ENCODE measurements at places on chromosomes 6 and 20.
A peak's percentile ranks its signal among the peaks of the same experiment; 100 is the strongest.

DNA sequence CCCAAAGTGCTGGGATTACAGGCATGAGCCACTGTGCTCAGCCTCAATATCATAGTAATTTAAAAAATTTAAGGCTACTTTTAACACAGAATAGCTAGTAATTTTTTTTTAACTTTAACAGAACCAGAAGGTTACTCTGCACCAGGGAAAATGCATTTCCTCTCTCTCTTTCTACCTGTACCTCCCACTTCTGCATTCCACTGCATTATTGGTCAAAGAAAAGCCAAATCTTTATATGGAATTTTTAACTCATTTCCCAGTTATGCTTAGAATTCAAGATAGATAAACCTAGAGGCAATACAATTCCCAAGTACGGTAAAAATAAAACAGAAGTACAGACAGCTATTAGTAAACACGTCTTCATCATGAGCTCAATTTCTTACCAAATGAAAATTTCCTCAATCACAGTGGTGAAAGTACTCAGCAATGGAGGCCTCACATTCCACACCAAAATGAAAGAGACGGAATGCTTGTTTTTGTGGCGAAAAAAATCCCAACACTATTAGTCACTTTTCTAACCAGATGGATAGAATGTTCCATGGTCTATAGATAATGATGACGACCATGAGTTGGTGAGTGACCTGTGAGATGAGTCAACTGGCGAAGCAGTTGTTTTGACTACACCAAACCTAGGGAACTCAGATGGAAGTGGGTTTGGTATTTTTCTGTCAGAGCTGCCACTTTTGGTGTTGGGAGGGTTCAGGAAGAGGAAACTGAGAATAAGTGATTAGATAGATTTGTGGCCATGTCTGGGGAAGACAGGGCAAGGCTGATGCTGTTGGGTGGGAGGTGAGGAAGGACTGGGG, 104.7 kb upstream of the SGK1 start:
- DNase-seq, result no peak

DNA sequence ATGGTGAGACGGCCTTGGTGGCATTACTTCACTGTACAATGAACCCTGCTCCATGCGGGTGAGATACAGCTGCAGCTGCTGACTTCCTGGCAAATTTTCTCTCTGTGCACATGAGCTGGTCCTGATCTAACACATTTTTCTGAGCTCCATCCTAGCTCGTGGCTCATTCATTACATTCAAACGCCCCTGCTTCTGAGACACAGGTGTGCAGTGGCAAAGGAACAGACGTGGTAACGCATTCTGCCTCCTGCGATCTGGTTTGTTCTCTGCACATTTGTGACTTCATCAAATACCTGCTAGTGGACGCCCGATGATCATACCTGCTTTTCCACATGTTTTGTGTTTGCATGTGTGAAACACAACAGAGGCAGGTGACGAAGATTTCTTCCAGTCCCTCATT, 189.6 kb upstream of the PDE10A start:
- DNase-seq, result no peak

- DNase-seq, result no peak
These were observed 66.5 kb upstream of the TENT5A start for GRCh38 chr6:81818901-81819361.

- no peak for DNase-seq
These were observed 7.3 kb downstream of the TFAP2D start for GRCh38 chr6:50720623-50721022.

DNA sequence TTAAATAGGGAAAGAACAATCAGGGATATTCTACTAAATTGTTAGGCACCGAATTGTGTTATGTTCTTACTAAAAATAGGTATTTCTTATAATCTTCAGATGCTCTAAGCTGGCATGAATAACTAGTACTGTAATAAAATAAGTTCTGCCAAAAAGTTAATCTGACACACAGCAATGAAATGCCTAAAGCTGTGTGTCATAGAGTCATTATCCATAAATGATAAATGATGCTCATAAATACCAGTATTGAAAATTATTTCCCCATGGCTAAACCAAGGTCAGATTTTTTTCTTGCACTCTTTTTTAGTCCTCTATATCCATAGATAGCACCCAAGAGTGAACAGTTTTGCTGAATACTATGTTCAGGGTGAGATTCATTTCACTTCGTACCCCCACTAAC, 11.7 kb upstream of the PRIM2 start:
- DNase-seq, result no peak

DNA sequence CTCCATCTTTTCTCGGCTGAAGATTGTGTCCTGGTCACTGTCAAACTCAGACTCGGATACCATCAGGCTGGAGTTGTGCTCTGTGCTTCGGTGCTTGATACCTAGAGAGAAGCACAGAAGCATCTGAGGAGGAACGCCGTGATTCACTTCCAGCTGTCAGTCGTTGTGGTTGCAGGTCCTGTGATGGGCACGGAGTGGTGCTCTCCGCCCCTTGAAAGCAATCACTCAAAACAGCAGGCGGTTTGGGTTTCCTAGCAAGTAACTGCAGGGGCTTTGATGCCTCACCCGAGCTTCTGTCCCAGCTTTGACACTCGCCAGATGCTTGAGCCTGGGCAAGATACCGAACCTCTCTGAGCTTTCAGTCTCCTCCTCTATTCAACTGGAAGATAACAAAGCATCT, 52.5 kb downstream of the ALDH5A1 start:
- no peak for DNase-seq

DNA sequence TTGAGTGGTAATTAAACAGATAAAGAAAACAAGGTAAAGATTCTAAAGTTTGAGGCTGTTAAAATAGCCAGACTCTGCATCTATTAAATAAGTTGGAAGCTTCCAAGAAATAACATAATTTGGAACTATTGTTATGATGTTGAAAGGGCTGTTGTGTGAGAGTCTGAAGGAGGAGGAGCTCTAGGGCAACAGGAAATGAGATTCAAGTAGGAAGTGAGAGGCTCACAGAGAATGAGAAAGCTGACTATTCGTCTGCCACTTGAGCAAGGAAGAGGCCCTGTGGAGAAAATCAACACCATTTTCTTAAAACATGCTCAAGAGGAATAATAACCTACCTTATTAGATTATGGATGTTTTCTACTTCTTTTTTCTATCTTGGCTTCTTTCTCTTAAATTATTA, 185.2 kb downstream of the SLC24A3 start:
- no peak for DNase-seq

DNA sequence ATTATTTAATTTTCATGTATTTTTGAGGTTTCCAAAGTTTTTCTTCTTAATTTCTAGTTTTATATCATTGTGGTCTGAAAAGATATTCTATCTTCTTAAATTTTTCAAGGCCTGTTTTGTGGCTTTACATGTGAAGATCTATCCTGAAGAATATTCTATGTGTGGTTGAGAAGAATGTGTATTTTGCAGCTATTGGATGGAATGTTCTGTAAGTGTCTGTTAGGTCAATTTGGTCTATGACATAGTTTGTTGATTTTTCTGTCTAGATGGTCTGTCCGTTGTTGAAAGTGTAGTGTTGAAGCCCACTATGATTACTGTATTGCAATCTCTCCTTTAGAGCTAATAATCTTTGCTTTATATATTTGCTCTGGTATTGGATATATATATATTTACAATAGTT, 125.7 kb downstream of the CRYBG1 start:
- DNase-seq, result no peak

DNA sequence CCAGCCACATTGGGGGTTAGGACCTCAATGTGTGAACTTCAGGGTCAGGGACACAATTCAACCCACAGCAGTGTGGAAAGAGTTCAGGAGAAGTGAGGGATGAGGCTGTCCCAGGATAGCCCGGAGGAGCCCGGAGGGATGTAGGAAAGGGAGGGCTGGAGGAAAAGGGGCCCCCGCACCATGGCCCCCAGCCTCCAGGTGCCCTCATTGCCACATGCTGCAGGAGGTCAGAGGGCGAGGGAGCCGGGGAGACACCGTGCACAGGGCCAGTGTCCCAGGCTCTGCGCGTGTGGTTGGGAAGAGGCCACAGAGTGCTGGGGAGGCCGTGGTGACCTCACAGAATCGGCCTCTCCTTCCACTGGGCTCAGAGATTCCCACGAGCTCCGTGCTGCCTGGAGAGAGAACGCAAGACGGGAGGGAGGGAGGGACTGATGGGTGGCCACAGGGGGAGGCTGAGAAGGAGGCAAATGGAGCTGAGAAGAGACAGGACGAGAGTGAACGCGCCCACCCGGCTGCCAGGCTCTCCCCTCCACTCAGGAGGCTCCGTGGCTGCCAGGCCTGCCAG, 215.1 kb downstream of the DLL1 start:
- DNase-seq, result peak; percentile 31

DNA sequence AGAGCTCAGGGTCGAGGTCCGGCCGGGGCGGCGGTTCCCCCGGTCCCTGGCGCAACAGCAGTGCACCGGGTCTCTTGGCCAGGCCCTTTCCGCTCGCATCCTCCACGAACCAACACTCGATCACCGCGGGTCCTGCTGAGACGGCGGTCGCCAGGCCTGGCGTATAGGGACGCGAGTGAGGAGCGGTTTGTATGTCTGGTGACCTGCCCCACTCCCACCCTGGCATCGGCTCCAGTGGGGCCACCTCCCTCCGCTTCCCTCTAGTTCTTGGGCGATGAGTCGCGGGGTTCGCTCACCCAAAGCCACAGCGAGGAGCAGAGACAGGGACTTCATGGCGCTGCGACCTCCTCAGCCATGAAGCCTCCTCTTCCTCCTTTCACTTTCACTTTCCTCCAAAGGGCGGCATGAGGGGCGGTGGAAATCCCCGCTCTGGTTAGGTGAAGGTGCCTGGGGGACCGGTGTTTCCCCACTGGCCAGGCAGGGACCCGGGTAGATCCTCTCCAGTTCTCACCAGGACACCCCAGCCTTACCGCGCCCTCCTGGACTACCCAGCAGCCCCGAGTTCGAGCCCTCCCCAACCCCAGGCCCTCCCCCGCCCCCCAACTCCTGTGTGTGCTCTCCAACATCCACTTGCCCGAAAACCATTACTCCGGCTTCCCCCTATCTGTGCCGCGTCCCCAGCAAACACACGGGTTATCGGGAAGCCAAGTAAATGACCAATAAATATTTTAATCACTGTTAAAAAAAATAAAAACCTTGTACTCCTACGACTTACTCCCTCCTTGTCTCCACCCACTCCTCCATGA, at the start of gene TAPBP:
Gene TAPBP, minus strand, starts transcription at position 370 of the 806 bp plus-strand sequence. Its CDS starts 37 bp downstream, at position 333.
- peak; percentile 74 for DNase-seq

- DNase-seq, result no peak
These were observed 66.9 kb downstream of the RIPOR3 start for GRCh38 chr20:50624351-50625016.

GRCh38 chr6:42938987-42939809, 9.9 kb downstream of the CNPY3 start:
- no peak for DNase-seq

DNA sequence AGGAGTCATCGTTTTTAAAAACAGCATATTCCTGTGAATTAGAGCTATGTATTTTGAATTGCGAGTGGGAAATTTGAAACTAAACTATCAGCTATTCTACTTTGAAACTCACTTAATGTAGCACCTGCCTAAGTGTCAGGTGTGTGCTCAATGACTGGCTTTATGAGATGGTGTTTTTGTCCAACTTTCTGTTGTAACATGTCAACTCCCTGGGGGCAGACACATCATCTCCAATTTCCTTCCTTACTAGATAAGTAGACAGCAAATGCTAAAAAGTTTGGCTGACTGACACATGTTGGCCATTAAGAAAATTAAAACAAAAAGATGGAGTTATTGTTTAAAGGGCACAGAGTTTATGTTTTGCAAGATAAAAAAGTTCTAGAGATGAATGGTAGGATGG, 226.9 kb downstream of the TFAP2B start:
- DNase-seq, result no peak

DNA sequence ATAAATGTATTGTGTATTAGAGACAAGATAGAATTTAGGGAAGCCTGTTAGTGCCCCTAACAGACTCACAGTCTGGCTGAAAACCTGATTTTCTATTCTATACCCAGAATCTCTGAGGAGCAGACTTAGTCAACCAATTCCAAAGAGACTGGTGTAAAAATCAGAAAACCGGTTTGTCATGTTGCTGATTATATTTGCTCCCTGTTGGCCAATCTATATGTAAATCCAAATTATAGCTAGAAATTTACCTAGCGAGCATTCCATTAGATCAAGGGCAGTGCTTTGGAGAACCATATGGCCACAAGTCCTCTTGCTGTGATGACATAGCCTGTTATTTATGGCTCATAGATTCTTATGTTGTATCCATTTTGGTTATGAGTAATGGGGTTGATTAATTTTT, 4.8 kb downstream of the NFYA start:
- DNase-seq, result no peak

GRCh38 chr6:28585335-28585734, 59.7 kb downstream of the GPX5 start:
- DNase-seq, result no peak

- DNase-seq, result peak; percentile 28
These were observed at the start of gene ZBTB46 for GRCh38 chr20:63830841-63831588. ZBTB46 (minus strand) TSS chr20:63831264; CDS start chr20:63790757, 40,507 bp downstream.

GRCh38 chr6:131954775-131955107, 3.6 kb upstream of the CCN2 start:
- DNase-seq, result no peak

- DNase-seq, result peak; percentile 81
These were observed 11.7 kb upstream of the FAM83C start for GRCh38 chr20:35303735-35304491.

Measured in head of caudate nucleus (tissue), 42 donors.